ENCODE measurements at places on chromosomes 11 and 22.

DNA sequence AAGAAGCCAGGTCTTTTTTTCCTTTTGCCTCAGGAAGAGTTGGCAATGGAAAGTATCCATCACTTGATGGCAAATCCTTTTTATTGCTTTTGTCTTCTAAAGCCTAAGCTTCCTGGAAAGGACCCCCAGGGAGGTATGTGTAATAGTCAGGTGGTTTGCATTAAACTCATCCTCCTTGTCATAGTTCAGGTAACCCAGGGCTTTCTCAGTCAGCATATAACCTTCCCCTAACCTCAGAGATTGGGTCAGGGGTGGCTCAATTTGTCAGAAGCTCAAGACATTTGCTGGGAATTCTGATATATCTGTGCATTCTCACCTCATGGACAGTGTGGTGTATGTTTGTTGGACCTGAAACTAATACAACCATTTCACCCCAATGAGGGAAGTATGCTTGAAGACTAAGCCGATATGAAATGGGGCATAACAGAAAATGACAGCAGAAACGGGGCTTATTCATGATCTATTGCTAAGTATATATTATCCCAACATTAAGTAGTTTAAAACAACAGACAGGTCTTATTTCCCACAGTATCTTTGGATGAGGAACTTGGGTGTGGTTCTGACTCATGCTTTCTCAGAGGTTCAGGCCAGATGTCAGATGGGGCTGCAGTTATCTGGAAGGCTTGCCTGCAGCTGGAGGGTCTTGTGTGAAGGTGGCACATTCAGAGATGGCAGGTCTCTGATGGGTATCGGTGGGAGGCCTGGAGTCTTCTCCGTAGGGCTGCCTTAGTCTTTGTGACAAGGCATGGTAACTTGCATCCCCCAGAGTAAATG lies 135.8 kb upstream of the SPON1 start:
- DNase-seq = no peak

DNA sequence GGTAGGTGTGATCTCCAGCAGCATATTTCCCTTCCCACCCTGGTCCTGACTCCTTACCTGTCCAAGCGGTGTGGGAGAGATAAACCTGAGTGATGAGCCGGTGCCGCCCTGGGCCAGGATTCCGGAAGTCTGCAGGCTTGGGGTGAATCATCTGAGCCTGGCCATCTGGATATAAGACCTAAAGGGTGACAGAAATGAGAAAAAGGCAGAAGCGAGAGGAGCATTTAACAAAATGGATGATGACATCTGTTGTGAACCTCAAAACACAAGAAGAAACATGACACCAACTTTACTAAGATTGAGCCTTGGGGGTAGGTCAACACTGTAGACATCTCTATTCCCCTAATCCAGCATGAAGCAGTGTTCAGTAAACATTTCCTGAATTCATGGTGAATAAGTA lies 62.8 kb downstream of the AAMDC start:
- DNase-seq = no peak

DNA sequence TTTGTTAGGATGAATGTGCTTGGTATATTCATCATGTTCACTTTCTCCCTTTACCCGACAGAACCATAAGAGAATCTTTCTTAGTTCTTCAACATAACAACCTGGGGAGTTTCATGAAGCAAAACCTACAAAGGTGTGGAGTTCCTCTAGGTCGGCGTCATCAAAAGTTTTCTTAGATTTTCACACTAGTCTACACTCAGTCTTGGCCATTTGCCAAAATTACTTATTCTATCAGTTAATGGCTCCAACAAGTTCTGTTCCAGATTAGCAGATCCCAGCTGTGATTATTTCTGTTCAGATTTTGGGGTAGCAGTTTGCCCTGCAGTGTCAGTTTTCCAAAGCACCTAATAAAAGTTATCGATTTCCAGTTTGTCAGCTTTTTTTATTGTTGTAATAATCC lies 935.8 kb upstream of the RAG2 start:
- DNase-seq = no peak

GRCh38 chr11:5671831-5672230 lies 13.0 kb downstream of the TRIM5 start:
- no peak for DNase-seq

GRCh38 chr11:984546-984945 lies 52.0 kb downstream of the MUC6 start:
- DNase-seq = no peak

- no peak for DNase-seq
Measured at GRCh38 chr22:19082101-19082500, 40.1 kb downstream of the DGCR2 start.

All from globus pallidus (tissue), 1 donor.